ENCODE measurements at places on chromosomes 12 and 14.
A peak's percentile ranks its signal among the peaks of the same experiment; 100 is the strongest.

DNA sequence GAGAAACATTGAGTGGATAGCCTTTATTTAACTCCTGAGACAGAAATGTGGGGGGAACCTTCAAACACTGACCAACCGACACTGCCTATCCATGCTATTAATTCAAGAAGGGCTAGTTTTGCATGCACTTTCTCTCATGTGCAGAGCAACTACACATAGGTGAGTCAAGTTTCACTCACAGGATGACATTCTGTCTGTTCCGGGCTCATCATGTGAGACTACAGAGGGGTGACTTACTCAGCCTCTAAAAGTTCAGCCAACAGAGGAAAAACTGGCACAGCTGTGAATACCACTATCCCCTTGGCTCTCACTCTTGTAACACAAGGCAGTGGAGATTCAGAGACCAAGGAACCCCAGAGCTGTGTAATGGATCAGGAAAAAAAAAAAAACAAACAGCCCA is 13.3 kb downstream of the BEST3 start:
- DNase-seq: no peak

GRCh38 chr12:79615596-79616560 is 74.9 kb downstream of the PAWR start:
- no peak for DNase-seq

GRCh38 chr14:60935319-60935718 is 45.6 kb downstream of the TRMT5 start:
- DNase-seq: no peak

GRCh38 chr12:46409342-46409741 is 36.8 kb upstream of the SLC38A2 start:
- no peak for DNase-seq

- DNase-seq: no peak
These were observed 85.6 kb downstream of the NAV3 start for GRCh38 chr12:77916276-77916675.

- DNase-seq: no peak
These were observed 171.1 kb downstream of the DACT1 start for GRCh38 chr14:58808828-58809227.

DNA sequence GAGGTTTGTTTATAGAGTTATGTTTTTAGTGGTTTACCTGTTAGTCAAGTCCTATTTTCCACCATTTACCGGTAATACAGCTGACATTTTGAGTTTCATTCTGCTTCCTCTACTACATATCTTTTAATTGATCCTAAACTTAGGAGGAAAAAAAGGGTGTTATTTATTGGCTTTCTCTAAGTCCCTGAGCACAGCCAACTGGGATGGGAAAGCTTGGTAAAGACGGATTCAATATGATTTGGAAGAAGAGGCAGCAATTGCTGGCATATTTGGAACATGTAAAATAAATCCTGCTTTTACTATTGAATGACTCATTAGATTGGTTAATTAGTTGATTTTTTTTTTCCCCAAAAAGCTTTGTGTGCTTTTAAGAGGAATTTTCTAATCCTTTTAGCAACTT is 475.7 kb downstream of the PRKD1 start:
- no peak for DNase-seq

DNA sequence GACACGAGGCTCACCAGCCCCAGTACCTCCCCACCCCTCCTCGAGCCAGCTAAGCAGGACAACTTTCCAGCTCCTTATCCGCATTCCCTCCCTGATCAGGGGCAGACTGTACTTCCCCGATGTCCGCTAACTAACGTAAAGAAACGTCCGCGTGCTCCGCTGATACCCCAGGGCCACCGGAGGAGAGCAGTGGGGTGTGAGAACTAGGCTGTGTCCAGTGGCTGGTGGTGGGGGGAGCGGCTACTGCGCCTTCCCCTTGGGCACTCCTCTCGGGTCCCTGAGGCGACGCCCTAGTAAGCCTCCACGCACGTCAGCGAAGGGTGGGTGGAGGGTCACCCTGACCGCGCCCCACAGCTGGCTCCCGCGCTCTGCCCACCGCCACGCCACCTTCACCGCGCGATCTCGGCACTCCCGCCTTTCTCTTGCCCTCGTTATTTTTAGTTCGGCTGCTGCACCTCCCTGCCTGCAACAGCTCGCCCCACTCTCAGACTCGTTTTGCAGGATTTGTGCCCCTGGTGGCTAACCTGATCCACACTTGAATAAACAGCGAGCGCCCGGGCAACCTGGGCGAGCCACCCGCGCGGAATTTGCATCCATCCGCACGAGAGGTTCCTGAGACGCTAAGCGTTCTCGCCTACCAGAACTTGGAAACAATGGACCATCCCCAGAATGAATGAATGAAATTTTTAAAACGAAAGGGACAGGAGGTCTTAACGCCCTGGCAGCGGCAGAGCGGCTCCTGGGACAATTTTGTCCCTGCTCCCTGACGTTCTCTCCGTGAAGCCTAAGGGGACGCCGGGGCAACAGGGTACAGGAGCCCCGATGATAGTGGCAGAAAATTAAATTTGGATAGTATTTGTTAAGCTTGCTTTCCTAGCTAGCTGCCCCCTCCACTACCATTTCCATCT is 6.9 kb upstream of the BMP4 start:
- DNase-seq: no peak

DNA sequence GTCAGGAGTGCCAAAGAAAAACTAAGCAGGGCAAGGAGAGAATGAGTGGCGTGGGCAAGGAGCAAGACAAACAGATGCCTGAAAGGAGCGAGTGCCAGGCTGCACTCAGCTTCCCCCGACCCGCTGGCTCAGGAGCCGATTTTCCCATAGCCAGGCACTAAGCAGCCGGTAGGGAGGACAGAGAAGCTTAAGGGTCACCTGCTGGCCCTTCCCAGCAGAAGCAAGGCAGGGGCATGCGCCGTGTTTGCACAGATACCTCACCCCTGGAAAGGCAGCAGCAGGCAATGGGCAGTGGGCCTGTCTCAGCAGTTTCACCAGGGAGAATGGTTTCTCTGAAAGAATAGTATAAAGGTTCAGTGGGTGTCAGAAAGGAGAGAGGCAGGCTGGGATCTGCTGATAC is 104.9 kb upstream of the FKBP4 start:
- DNase-seq: no peak

- peak; percentile 49 for DNase-seq
These were observed 823 bp downstream of the RNF10 start for GRCh38 chr12:120534703-120535655.

DNA sequence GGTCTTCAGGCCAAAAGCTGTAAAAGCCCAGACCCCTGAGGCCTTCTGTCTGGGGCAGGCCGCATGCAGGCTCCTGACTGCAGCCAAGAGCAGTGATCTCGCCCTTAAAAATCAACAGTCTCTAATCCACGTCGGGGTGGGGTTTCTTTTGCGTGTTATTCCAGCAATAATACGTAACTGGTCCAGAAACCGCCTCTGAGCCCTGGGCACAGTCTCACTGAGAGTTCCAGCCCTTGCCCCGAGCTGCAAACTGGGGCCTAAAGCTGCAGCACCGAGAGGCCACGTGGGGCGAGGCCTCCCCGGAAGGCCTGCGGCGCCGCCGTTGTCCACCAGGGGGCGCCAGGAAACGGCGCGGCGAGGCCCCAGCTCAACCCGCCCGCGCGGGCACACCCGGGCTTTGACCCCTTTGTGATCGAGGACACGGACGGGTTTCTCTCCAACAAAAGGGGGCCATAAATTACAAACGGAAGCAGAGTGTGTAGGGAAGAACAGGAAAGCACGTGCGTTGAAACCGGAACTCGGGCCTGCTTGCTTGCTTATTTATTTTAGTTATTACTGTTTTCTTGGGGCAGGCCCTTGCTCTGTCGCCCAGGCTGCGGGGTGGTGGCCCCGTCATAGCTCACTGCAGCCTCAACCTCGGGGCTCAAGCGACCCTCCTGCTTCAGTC is 87.2 kb downstream of the NINJ2 start:
- DNase-seq: peak; percentile 82

DNA sequence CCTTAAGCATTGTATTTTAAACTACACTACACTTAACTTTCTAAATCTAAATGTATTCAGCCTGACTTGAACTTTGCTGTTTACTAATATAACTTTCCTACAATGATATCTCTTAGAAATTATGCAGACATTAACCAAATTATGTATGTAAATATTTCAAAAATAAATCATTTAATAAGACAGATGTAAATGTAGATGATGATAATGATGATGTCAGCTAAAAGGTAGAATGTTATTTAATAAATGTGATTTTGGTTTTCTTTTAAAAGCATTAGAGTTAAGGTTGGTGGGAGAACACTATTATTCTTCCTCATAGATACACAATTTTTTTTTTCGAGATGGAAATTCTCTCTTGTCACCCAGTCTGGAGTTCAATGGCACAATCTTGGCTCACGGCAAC is 10.1 kb downstream of the TAS2R43 start:
- DNase-seq: no peak

GRCh38 chr12:124641591-124641990 is 74.2 kb upstream of the NCOR2 start:
- no peak for DNase-seq

GRCh38 chr12:3795066-3795465 is 42.2 kb upstream of the CRACR2A start:
- DNase-seq: no peak

DNA sequence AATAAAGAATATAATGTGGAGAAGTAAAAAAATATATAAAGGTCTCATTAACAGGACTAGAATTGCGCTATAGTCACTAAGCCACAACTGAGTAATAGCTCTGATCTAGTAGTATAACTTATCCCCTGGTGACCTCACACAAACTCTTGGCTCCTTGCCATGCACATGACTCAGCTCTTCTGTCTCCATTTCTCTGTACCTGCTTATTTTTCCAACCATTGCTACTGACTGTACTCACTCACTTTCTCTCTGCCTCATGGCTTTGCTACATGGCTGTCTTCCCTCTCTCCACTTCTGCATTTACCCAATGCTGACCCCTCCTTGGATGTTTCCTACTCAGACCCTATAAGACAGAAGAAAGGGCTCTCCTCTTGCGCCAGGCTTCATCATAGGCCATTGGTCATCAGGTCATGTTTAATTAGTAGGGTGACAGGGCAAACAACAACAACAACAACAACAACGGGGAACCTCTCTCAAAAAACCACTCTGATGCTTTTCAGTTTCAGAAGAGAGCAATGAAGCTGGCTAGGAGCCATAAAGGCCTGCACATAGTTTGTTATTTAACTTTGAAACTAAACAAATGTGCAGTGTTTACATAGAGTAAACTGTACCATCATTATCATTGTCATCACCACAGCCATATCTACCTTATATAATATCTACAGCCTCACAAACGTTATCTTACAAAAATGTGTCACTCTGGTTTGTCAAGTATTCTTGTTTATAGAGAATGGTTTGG is 25.6 kb upstream of the KRAS start:
- DNase-seq: peak; percentile 4

DNA sequence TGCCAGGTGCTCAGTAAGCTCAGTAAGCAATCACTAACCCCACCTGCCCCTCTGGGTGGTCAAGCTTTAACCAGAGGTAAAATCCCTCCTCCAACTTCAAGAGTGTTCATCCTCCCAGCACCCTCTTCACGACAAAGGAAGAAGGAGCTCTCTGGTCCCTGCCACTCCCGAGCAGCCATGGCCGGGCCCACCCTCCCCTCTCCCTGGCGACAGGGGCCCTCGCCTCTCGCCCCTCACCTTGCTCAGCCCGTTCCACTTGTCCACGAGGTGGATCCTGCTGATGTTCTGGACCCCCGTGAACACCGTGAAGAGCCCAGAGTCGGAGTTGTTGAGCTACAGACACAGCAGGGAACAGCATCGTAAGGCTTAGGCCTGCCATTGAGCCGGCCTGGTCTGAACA is 52.0 kb downstream of the SCARB1 start:
- no peak for DNase-seq

DNA sequence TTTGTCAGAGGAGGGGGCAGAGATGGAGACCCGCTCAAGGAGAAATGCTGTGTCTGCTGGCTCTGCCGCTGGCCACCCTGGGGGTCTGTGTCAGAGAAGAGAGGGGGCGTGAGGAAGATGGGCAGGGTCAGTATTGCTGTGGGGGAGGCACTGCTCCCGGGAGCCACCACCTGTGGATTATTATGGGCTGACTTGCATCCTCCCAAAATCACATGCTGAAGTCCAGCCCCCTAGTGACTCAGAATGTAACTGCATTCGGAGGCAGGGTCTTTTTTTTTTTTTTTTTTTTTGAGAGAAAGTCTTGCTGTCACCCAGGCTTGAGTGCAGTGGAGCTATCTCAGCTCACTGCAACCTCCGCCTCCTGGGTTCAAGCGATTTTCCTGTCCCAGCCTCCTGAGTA is 12.3 kb downstream of the ABCD4 start:
- DNase-seq: no peak

- DNase-seq: no peak
These were observed 5.3 kb upstream of the TBX5 start for GRCh38 chr12:114411071-114411837.

DNA sequence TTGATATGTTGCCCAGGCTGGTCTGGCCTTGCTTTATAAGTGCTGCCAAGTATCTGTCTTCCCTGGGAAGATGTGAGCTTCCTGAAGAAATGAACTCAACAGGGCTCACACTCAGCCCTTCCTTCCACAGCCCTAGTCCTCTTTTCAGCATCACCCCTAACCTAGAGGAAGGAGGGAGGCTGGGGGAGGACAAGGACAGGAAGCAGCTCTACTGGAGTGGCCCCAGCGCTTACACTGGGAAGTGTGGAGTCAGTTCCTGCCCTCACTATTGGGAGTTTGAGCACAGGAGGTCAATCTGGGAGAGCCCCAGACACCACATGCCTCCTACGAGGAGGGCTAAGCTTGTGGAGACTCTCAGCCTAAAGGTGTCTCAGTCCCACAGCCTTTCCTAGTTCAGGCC is 16.8 kb downstream of the GALNT6 start:
- no peak for DNase-seq

DNA sequence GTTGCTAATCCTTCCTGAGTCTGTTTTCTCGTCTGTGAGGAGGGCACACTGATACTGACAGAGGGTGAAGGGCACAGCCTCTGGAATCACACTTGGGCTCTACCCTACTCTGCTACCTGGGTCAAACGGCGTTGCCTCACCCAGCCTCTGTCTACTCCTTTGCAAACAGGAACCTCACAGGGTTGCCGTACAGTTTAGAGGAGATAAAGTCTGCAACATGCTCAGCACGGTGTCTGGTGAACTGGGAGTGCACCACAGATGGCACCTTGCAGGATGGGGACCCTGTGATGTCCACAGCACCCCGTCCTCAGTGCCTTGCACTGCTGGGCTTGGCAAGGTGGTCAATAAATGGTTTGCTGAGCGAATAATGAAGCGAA is 38.3 kb downstream of the TESC start:
- no peak for DNase-seq

DNA sequence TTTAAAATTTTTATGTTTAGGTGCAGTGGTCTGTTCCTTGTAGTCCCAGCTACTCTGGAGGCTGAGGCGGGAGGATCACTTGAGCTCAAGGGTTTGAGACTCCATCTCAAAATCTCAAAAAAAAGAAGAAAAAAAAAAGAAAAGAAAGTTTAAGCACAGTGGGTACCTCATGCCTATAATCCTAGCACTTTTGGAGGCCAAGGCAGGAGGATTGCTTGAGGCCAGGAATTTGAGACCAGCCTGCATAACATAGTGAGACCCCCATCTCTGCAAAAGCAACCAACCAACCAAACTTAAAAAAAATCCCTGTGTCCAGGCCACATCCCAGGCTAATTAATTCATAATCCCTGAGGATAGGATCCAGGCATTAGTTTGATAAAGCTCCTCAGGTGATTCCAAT is 3.4 kb upstream of the SALL2 start:
- DNase-seq: no peak

- no peak for DNase-seq
These were observed 16.5 kb downstream of the OR6J1 start for GRCh38 chr14:22627506-22628263.
